ENCODE measurements at places on chromosomes 2 and 18.
A peak's percentile ranks its signal among the peaks of the same experiment; 100 is the strongest.

DNA sequence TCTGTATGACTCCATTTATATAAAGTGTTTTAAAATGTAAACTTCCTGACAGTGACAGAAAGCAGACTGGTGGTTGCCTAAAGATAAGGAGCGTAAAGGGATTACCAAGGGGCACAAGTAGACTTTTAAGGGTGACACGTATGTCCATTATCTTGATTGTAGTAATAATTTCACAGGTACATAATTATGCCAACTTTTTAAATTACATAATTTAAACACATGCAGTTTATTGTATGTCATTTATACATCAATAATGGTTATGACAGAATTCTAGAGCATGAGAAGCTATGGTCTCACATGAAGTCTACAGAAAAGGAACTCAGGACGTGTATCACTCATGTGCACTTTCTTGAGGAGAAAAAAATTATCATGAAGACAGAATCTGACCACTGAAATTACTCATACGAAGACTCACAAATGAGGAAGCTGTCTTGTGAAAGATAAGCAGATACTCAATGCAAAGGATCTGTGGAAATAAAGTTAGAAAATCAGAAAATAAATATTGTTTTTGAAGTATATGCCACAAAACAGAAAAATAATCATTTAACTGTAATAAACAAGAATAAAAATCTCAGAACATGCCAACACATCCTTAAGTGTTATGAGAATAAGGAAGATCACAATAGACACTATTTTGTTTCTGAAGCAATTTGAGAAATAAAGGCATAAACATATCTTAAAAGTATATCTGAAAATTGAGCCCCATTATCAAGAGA lies 84.4 kb downstream of the TMEM131 start:
- no peaks in the 10 kb centered on the region for H3K36me3 ChIP-seq
- H3K27ac ChIP-seq, result no peak overlapping the region
- no peak overlapping the region for H3K4me3 ChIP-seq
- H3K4me1 ChIP-seq, result no peaks in the 10 kb centered on the region

DNA sequence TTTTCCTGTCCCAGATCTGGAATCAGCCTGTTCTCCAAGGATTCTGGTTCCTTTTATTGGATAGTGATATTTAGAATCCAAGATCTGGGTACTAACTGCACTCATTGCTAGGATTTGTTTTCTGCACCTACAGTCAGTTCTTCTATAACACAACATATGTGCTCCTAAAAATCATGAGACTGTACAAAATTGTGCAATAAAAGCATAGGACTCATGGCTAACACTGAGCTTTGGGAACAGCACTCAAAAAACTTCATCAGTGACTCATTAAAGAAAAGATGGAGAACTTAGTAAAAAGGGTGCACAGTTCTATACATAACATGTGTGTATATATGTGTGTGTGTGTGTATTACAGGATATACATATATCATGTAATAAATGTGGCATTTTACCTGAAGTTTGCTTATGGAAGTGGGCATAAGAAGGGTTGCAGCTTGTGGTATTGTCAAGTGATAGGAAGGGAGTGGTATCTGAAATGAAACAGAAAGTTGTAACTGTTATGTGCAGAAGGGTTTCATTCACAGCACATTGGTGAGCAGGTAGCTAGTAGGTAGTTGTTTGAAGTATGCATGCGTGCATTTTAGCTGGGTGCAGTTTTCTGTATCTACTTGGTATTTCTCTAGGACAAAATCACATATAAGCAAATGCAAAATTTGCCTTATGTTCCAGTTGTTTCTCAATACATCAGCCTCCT lies 5.9 kb upstream of the SCYGR2 start:
- no peak for DNase-seq
- no peak overlapping the region for H3K27ac ChIP-seq
- H3K4me1 ChIP-seq, result no peaks in the 10 kb centered on the region
- no peaks in the 10 kb centered on the region for H3K27me3 ChIP-seq
- H3K36me3 ChIP-seq, result no peaks in the 10 kb centered on the region

DNA sequence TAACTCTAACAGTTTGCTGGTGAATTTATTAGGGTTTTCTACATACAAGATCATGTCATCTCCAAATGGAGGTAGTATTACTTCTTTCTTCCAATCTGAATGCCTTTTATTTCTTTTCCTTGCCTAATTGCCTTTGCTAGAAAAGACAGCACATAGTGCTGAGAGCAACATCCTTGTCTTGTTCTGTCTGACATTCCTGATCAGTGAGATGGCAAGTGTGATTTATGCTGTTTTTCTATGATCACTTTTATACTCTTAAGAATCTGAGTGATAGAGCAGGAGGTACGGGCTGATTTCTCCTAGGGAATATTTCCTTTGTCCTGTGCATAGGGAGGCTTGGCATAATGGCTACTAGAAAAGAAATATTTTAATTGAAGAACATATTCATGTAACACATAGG lies 17.3 kb downstream of the LYPD6B start:
- no peak overlapping the region for H3K4me3 ChIP-seq
- H3K27ac ChIP-seq, result no peak overlapping the region
- no peak for DNase-seq
- no peaks in the 10 kb centered on the region for H3K36me3 ChIP-seq

DNA sequence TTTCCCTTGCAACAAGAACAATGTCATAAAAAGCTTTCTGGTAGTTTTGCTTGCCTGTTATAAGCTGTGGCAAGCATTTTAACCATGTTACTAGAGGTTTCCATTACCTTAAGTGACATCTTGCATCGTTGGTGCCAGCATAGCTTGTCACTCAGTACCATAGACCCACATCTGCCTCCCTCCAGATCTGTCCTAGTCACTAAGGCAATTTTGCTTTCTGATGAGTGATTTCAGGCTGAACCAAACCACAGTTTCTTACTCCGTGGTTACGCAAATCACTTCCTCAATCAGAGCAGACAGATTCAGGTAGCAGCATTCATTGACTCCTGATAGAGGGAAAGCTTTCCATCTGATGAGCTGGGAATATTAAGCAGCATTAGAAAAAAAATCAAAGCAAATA lies 1057.5 kb upstream of the FAM98A start:
- no peaks in the 10 kb centered on the region for H3K27me3 ChIP-seq
- no peaks in the 10 kb centered on the region for H3K4me1 ChIP-seq
- no peak overlapping the region for H3K4me3 ChIP-seq
- no peak overlapping the region for H3K27ac ChIP-seq

- no peak for DNase-seq
- H3K27ac ChIP-seq, result no peak overlapping the region
- no peaks in the 10 kb centered on the region for H3K4me1 ChIP-seq
- H3K27me3 ChIP-seq, result no peaks in the 10 kb centered on the region
- no peaks in the 10 kb centered on the region for H3K36me3 ChIP-seq
These were observed 1950.8 kb upstream of the PIK3C3 start for GRCh38 chr18:40004246-40004645.

DNA sequence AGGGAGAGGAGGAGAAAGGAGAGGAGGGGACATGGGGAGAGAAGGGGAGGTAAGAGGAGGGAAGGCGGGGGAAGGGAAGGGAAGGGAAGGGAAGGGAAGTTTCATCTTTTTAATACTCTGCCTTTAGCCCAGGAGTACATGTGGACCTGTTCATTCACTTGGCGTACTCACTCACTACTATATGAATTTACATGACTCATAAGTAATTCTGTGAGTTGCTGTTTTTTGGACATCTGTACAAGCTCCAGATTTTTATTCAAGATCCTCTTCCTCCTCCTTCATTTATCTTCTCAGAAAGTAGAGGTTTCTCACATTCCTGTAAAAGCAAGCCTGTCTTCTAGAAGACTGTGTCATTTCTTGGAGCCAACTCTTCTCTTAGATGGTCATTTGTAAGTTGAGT lies 84.6 kb downstream of the RDH14 start:
- H3K27me3 ChIP-seq, result no peaks in the 10 kb centered on the region
- H3K4me3 ChIP-seq, result no peak overlapping the region
- H3K4me1 ChIP-seq, result no peaks in the 10 kb centered on the region
- no peaks in the 10 kb centered on the region for H3K36me3 ChIP-seq
- no peak for DNase-seq
- no peak overlapping the region for H3K27ac ChIP-seq

DNA sequence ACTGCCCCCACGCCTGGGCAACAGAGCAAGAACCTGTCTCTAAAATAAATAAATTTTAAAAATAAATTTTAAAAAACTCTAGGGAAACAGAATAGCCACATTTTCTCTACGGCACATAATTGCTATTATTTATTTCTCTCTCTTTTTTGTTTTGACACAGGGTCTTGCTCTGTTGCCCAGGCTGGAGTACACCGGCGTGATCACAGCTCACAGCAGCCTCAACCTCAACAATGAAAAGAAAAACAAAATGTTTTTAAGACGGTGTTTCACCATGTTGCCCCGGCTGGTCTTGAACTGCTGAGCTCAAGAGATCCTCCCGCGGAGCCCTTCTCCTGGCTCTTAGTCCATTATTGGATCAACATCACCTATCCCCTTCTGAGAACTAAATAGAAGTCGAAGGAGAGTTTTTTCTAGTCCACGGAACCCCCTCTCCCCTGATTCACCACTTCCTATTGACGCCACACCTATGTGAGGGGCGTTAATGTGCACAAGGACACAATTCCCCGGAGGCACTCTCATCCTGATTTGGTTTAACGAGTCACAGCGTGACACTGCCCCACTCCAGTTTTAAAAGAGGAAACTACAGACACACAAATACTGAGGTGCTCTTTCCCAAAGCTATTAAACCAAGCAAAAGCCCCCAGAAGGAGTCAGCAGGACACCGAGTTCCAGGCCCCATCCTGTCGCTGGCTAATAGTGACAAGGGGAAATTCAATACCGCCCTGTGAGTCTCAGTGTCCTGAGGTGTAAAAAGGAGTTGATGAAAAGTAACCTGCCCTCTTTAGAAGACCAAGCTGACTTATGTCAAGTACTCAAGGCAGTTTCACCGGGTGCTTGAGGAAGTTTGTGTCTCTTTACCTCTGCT lies 1.1 kb downstream of the NPC1 start:
- no peaks in the 10 kb centered on the region for H3K27me3 ChIP-seq
- no peaks in the 10 kb centered on the region for H3K4me1 ChIP-seq
- H3K36me3 ChIP-seq, result no peaks in the 10 kb centered on the region
- H3K4me3 ChIP-seq, result peak overlapping the region; percentile 92

- H3K27ac ChIP-seq, result no peak overlapping the region
- no peak for DNase-seq
- H3K4me3 ChIP-seq, result no peak overlapping the region
- H3K4me1 ChIP-seq, result peaks cover 28% of the 10 kb centered on the region
- no peaks in the 10 kb centered on the region for H3K36me3 ChIP-seq
These were observed 8.4 kb downstream of the TGIF1 start for GRCh38 chr18:3458378-3458777.

GRCh38 chr2:118882693-118883336 lies 35.4 kb upstream of the EN1 start:
- no peaks in the 10 kb centered on the region for H3K27me3 ChIP-seq
- DNase-seq, result peak; percentile 23
- H3K4me1 ChIP-seq, result no peaks in the 10 kb centered on the region
- no peak overlapping the region for H3K4me3 ChIP-seq
- H3K27ac ChIP-seq, result no peak overlapping the region

DNA sequence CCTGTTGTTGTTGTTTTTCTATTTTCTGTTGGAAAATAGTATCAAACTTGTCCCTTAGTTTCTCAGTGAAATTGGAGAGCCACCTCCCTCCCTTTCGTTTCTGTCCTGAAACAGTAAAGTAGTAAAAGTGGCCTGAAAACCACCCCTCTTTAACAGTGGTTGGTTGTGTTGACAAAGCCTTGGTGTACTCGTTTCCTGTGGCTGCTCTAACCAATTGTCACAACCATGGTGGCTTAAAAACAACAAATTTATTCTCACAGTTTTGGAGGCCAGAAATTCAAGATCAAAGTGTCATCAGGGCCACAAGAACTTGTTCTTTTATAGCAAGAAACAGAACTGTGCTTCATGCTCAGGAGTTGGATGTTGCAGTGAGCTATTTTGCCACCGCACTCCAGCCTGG lies 4.0 kb upstream of the DYSF start:
- DNase-seq, result no peak
- peaks cover 3% of the 10 kb centered on the region for H3K27me3 ChIP-seq
- no peak overlapping the region for H3K4me3 ChIP-seq
- no peaks in the 10 kb centered on the region for H3K36me3 ChIP-seq

GRCh38 chr2:143034292-143035074 lies 94.7 kb upstream of the ARHGAP15 start:
- no peaks in the 10 kb centered on the region for H3K27me3 ChIP-seq
- H3K27ac ChIP-seq, result no peak overlapping the region
- no peaks in the 10 kb centered on the region for H3K36me3 ChIP-seq
- no peaks in the 10 kb centered on the region for H3K4me1 ChIP-seq
- DNase-seq, result peak; percentile 58

GRCh38 chr2:216652566-216652965 lies 19.3 kb downstream of the IGFBP2 start:
- H3K36me3 ChIP-seq, result no peaks in the 10 kb centered on the region
- H3K4me1 ChIP-seq, result no peaks in the 10 kb centered on the region
- H3K27ac ChIP-seq, result no peak overlapping the region
- H3K4me3 ChIP-seq, result no peak overlapping the region

DNA sequence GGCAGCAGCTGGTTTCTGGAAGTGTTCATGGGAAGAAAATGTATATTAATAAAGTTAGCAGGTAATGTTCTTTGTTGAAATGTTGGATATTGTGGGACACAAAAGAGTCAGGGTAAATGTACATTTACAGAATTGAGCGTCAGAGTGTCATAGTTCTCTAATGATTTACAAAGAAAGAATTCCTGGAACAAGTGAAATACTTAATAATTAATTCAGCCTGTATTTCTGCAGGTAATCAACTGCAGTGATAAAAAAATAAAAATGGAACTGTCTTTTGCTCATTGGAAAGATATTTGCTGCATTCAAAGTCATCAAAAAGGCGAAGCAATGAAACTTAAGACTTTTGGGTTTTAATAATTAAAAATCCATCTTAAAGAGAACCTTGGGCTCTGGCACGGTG lies 27.4 kb upstream of the PTH2R start:
- no peaks in the 10 kb centered on the region for H3K36me3 ChIP-seq
- H3K27me3 ChIP-seq, result no peaks in the 10 kb centered on the region
- no peak overlapping the region for H3K27ac ChIP-seq
- no peak overlapping the region for H3K4me3 ChIP-seq

DNA sequence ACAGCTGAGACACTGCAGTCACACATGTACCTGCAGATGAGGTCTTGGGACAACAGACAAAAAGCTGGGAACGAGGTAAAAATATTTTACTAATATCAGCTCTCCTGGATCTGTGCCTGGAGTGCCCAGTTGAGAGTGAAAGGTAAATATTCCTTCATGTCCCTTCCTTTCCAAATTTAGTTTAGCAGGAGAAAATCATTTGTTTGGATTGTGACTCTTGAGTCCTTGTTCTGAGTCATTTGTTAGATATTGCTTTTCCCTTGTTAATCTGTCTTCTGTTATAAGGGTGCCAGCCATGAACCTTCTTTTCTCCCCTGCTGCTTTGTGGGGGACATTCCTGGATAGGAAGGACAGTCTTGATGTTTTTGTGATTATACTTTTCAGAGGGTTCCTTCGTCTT lies 329.2 kb downstream of the DSC3 start:
- no peaks in the 10 kb centered on the region for H3K4me1 ChIP-seq
- no peaks in the 10 kb centered on the region for H3K36me3 ChIP-seq
- H3K27ac ChIP-seq, result no peak overlapping the region
- DNase-seq, result no peak
- no peaks in the 10 kb centered on the region for H3K27me3 ChIP-seq

GRCh38 chr2:178530625-178531142 lies 50.4 kb downstream of the PLEKHA3 start:
- no peaks in the 10 kb centered on the region for H3K4me1 ChIP-seq
- H3K27ac ChIP-seq, result no peak overlapping the region
- H3K36me3 ChIP-seq, result no peaks in the 10 kb centered on the region

- H3K27me3 ChIP-seq, result peaks cover 2% of the 10 kb centered on the region
- H3K4me3 ChIP-seq, result no peak overlapping the region
- H3K4me1 ChIP-seq, result no peaks in the 10 kb centered on the region
- peak overlapping the region; percentile 37 for H3K27ac ChIP-seq
- H3K36me3 ChIP-seq, result no peaks in the 10 kb centered on the region
These were observed 9.5 kb downstream of the ZEB2 start for GRCh38 chr2:144510294-144510991.

GRCh38 chr18:59039449-59039848 lies 100.2 kb upstream of the SEC11C start:
- H3K4me1 ChIP-seq, result peaks cover 17% of the 10 kb centered on the region
- no peaks in the 10 kb centered on the region for H3K27me3 ChIP-seq
- no peaks in the 10 kb centered on the region for H3K36me3 ChIP-seq
- DNase-seq, result no peak
